ENCODE measurements at places on chromosomes 5 and 9.

DNA sequence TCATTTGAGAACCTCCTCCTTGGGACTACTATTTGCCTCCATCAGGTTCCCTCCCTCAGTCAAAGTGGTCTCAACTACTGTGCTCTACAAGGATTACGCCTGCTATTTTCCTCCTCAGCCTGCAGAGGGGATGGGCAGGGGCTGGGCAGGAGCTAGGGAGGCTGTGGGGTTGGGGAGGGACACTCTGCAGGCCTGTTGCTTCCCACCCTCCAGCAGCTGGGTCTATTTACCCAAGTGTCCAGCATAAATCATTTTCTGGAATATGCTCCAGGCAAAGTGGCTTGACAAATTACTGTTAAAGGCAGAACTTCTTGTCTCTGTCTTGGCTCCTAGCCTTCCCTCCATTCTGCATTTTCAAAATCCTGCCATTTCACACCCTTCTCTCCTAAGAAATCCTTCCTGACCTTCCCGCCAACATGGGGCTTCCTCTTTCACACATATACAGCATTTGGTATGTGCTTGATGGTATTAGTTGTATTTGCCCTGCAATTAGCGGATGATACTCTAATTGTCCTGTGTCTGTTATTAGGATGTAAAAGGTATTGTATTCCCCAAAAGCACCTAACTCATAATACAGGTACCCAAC, 106.7 kb downstream of the EFNA5 start:
- no peak for DNase-seq

DNA sequence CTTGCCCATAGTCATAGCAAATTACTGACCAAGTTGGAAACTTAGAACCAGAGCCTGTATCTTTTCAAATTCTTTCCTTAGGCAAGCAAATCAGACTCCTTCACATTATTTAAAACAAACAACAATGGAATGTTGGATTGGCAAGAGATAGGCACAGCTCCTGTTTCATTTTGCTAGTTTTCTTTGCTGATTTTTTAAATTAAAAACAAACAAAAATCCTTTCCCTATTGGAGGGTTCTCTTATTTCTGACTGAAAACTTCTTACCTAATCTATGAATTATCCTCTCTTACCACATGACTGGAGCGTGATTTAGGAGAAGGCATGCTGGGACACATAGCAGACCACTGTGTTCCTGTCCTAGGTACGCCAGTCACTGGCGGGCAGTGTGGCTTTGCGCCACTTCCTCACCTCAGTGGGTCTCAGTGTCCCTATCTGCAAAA, 63.0 kb downstream of the TTC39B start:
- no peak for DNase-seq

DNA sequence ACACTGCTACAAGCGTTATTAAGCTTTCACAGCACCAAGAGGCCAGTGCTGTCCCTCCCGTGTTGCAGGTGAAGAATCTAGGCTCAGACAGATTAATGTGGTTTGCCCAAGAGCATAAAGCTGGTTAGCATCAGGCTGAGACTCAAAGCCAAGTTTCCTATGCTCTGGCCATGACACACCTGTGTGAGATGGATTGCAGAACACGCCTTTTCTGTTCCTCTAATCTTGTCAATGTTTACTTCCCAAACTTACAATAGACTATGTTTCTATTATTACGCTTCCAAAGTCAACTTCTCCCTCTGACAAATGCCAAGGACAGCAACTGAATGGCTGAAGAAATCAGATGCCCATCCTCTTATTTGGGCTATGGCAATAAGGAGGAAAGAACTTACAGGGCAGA, 138.4 kb upstream of the SLIT3 start:
- DNase-seq = no peak

DNA sequence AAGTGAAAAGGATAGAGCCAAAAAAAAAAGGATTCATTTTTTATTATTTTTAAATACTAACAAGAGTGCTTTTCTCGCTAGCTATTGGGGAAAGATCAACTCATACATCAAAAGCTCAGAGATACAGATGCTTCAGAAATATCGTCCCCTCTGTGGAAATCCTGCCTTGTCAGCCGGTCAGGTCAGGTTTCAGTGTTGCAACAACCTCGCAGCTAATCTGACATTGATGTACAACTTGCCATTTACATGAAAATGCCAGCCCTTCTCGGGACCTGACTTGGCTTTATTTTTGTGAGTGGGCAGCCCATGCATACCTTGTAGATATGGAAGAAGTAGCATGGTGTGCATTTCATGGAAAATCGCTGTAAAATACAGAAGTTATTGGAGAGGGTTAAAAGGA, 358.8 kb upstream of the ADAMTS16 start:
- DNase-seq = no peak

GRCh38 chr9:89880721-89881120, 275.9 kb downstream of the GADD45G start:
- no peak for DNase-seq

GRCh38 chr5:172266071-172266675, 17.4 kb downstream of the UBTD2 start:
- DNase-seq = peak; percentile 42

DNA sequence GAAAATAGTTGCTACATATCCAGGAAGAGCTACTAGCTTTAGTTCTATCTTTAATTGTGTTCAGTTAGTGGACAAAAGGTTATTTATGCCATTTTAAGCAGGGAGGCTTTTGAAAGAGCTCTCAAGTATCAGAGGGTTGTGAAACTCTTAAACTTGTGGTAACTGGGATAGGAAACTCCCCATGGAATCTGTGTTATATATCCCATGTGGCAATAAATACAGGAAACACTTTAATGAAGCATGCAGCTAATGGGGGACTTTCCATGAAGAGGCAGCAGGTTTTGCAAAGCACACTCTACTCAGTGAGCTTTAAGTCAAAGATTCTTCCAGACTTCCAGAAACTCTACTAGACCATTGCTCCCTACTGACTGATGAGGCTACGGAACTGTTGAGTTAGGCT, 805.0 kb upstream of the C9orf72 start:
- no peak for DNase-seq

GRCh38 chr5:112401924-112402323, 17.2 kb downstream of the EPB41L4A start:
- DNase-seq = no peak

DNA sequence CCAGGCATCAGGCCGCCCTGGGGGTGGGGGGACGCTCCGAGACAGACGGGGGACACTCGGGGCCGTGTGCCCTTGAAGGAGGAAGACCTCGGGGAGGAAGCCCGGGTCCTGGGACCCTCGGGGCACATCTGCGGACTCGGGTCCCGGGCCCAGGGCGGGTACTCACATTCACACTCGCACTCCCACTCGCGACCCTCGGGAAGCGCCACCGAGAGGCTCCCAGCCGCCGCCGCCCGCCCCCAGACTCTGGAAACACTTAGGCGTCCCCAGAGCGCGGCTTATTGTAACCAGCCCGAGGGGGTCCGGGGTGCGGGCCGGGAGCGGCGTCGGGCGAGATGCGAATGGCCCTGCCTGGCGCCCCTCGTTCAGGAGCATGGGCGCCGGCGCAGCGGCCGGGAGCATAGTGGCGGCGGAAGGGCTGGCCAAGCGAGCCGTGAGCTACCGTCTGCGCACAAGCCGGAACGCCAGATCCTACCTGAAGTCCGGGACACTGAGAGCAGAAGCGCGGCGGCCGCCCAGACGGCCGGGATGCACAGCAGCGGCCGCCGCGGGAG, 559 bp downstream of the ROR2 start:
- DNase-seq = peak; percentile 44

DNA sequence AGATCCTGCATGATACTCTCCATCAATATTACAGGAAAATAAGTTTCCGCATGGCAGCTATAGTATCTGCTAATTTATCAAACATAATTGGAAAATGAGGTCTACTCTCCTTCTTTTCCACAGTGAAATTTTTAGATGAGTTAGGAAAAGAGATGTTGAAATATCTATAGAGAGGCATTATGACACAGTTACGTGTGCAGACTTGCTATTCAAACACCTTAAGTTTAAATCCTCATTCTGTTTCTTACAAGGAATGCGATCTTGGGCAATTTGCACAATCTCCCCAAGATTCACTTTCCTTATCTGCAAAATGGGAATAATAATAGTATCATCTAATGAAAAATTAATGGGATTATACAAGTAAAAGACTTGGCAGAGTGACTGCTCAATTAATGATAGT, 91.7 kb upstream of the SLCO6A1 start:
- DNase-seq = no peak

GRCh38 chr9:131031005-131031641, 22.1 kb downstream of the LAMC3 start:
- DNase-seq = no peak

DNA sequence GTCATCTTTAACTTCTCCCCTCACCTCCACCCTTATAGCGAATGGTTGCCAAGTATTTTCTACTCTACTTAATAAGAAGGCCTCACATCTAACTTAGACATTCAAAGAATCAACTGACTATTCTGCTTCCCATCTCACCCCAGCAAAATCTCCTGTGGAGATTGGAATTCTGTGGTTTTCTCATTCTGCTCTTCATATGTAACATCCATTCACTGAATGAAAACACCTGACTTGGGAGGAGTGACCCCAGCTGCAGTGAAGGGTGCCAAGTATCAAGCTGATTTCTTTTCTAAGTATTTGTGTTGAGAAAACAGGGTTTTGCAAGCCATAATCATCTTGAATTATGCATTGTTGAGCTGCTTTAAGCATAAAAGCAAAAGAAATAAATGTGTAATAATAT, 42.5 kb upstream of the TAF1L start:
- DNase-seq = no peak

DNA sequence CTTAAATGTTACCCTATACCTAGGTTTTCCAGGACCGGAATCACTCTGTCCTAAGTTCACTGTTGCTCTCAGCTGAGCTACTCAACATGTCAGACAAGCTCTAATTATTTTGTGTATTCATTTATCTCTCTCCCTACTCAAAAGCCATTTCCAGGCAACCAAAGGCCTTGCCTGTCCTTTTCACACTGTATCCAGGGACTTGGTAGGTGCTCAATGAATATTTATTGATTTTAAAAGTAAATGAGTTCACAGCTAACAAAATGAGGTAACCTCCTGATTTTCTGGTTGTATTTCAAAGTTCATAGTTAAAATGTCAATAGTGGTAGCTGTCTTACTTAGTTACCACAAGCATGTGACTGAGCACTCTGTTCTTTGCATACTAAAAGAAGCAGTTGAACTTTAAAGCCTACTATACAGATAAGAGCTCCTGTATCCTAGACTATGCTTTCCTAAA, 522.2 kb downstream of the ACTL7B start:
- DNase-seq = no peak

GRCh38 chr9:109478665-109479380, 19.3 kb downstream of the PTPN3 start:
- DNase-seq = no peak

DNA sequence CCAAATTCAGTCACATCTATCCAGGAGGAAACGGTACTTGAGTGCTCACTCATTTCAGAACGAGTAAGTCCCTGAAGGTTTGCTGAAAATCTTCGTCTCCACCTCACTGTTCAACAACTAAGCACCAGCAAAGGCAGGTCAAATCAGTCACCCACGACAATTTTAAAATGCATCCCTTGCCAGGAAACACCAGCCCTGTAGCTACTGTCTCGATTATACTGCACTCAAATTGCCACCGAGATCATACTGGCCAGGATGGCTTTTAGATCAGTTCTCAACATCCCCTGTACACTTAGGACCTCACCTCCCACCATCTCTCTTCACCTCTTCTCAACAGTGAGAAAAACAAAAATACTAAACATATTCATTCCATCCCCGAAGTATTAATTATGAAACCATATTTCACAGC, 298.6 kb downstream of the AGTPBP1 start:
- DNase-seq = no peak

DNA sequence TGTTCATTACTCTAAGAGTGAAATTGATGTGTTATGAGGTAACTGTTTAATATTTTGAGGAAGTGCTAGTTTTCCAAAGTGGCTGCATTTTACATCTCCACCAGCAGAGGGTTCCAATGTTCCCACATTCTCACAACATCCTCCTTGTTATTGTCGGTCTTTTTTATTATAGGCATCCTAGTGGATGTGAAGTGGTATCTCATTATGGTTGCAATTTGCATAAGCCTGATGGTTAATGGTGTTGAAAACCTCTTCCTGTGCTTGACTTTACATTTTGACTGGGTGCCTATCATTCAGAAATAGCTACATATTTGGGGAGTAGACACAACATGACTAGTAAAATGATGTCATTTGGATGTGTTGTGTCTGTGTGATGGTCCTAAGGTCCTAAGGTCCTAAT, 143.6 kb downstream of the MRPS30 start:
- DNase-seq = no peak

GRCh38 chr9:106529616-106530015, 333.4 kb upstream of the ZNF462 start:
- no peak for DNase-seq

- no peak for DNase-seq
Measured at GRCh38 chr5:159543326-159543725, 213.0 kb upstream of the IL12B start.

DNA sequence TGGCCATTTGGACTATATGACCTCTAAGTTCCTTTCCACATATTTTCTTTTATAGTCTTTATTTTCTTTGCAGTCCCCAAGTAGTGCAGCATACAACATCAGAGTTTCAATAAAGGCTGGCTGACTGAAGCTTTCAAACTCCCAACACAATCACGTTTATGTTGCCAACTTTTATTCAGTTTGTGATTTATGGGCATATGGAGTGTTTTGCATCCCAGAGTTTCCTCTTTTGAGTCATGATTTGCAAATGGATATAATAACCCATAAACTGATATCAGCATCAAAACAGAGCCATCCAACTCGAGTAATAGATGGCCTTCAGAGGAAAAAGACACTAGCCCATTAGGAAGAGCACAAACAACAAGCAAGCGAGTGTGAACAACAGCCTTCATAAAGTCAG, 414.0 kb downstream of the ELAVL2 start:
- no peak for DNase-seq

DNA sequence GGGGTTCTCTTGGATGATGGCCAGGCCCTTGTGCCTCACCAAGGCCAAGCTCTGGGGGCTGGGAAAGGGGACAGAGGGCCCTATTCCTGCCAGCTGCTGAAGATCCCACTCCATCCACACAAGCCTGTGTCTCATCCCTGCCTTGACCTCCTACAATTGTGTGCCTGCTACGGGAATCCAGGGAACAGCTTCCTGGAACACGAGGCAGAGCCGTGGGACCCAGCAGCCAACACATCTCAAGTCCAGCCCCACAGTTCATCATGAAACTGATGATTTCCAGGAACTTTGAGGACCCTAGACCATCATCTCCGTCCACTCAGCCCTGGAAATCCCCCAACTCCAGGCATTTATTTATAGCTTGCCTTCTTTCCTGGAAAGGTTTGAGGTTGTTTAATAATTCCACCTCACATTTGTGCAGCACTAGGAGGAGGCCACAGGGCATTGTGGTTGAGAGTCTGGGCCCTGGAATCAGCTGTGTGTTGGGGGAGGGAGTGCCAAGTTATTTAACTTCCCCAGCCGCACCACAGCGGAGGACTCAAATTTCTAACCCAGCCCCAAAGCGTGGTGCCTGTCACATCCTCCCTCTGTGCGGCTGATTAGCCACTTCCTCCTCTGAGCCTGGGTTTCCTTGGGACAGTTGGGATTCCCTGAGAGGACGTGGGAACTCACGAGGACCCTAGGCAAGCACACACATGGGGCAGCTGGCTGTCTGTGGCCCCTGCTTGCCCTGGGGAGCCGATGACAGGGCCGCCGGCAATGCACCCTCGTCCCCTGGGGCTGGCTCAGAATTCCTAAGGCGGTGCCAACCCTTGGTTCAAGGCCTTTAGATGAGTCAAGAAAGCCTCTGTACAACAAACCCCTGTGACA, 58.2 kb upstream of the GGTA1 start:
- DNase-seq = peak; percentile 72

All from H9 (cell line).